ENCODE measurements at places on chromosomes 5 and 9. TPM values are rescaled to one million over a fixed set of nuclear protein-coding genes. Genes with fewer than 3 reads are reported as not detected.

GRCh38 chr5:32413466-32414263 lies 30.9 kb downstream of the ZFR start:
- no peak for DNase-seq

DNA sequence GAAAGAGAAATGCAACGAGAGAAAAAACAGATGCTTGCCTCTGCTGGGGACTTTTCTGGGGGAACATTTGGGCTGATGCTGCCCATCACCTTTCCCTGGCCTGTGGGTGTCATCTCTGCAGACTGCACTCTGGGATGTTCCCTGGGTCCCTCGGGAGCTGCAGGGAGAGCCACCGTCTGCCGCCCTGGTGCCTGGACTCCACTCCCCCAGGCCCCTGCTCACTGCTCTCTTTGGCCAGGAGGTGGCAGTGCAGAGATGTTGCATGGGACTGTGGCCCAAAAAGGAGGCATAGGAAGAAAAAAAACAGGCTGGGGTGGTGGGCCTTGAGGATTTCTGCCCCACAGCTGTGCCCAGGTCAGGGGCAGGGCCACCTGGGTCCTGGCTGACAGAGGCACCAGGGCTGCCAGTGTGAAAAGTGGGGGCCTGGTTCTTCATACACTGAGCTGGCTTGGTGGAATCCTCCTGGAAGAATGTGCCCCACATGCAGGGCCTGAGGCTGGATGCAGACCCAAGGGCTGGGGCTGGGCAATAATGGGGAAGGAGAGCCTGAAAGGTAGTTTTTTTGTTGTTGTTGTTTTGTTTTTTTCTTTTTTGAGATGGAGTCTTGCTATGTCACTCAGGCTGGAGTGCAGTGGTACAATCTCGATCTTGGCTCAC lies 353.6 kb downstream of the SLIT3 start:
- DNase-seq = no peak

GRCh38 chr5:171271798-171272197 lies 37.2 kb upstream of the TLX3 start:
- DNase-seq = no peak

- DNase-seq = no peak
Observed at GRCh38 chr9:111944241-111944866, 47.7 kb downstream of the UGCG start.

- peak; percentile 42 for DNase-seq
Observed at GRCh38 chr5:173753307-173754168, 134.6 kb upstream of the CPEB4 start.

DNA sequence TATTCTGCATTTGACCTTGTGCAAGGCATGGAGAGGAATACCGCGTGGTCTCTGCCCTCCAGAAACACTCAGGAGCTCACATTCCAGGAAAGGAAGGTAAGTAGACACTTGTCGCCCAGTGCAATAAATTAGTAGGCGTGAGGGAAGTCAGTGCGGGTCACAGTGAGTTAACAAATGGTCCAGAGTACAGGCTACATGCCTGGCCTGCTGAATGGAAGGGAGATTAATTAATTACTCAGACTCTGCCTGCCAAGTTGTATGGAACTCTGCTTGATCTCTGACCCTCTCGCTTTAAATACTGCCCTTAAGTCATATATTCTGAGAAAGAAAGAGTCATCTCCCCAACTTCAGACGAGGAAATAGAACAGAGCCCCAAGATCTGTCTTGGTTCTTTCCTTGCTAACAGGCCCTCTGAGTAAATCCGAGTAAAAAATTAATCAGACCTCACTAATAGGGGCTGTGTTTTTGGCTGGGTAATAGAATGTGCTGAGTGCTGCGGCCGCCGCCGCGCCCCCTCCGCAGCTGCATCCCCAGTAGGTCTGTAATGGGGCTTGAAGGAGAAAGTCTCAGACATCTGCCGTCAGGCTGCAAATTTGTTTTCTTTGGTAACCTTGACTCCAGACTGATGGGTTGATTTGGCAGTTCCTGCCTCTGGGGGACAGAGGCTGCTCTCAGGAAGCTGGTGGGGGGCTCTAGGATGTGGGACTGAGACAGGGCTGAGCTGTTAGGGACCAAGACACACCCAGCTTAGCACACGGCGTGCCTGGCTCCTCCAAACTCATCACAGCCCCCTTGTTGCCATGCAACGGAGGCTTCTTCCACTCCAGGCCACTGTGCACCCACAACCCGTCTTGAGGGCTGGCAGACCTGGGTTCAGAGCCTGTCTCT lies 144.4 kb downstream of the NSG2 start:
- no peak for DNase-seq

- no peak for DNase-seq
Observed at GRCh38 chr5:167233507-167234220, 1057.8 kb upstream of the WWC1 start.

- peak; percentile 49 for DNase-seq
Observed at GRCh38 chr9:124551472-124552272, 44.5 kb upstream of the NR5A1 start.

The PTGER4 gene
- 3.4 TPM for polyA plus RNA-seq

DNA sequence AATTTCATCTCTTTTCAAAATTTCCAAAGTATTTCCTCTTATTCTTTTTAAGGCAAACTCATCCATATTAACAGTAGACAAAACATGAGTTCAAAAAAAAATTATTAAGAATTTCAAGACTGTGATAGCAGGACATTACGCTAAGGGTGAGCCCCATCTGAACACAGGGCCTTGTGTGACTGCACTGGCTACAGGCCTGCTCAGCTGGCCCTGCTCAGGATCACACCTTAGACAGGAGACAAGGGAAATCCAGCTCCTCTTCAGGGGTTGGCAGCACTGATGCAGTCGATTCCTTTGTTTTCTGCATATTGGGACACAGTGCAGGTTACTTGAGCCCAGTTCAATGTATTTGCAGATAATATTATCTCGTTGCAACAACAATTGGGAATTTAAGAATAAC lies 444.7 kb downstream of the PLK2 start:
- no peak for DNase-seq

DNA sequence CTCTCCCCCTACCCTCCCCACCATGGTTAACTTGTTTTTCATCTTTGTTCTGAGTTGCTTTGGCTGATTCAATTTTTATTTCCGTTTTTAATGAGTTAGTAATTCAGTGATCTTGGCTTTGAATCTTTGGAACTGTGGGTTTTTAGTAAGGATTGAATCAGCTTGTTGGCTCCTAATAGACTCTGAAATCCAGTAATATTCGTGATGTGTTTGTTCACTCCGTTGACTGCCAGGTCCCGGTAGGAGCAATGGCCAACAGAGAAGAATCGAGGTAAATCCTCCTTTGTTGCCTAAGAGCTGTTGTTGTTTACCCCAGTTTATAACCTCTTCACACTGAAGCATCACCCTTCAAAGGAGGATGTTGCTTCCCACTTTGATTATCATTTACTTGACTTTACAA lies 92.7 kb downstream of the PCSK1 start:
- no peak for DNase-seq
